ENCODE measurements at places on chromosomes 6 and 20.

DNA sequence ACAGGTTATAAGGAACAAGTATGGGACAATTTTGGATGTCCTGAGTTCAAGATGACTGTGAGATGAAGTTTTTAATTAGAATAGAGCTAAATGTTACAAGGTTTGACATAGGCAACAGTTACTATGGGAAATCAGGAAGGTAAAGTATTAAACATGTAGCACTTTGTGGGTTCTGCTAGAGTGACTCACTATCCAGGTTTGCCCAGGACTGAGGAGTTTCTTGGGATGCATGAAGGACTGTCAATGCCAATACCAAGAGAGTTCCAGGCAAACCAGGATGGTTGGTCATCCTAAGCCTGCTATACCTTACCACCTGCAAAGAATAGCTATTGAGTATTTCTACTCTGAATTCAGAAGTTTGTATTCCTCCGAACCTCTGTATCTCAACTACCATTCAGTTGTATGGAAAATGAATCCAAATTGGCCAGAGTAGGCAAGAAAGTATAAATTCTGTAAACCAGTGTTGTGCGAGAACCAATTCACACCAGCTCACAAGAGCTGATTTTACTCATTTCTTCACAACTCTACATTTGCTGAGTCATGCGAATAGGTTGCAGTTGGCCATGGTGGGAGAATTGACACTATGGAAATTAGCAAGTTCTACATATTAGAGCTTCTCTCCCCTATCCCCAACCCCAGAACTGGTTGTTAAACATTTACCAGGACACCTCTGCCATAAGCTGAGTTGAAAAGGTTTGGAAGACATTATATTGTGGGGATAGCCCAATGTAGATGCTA lies 449.5 kb downstream of the PLCB1 start:
- no peak for DNase-seq

DNA sequence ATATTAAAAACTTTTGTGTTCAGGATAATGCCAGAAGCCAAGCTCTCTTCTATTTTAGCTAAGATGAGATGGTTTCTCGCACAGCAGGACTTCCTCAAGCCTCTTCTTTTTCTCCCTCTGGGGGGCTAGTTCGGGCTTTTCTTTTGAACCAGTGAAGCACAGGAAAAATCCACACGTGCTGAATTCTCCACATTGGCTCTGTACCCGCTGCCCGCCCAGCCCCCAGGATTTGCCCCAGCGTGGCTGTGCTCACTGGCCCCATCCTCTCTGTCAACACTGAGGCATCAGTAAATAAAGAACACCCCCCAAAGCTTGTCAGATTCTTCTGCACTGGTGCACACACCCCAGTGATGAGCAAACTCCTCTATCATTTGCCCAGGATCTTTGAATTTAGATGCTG lies 232.8 kb downstream of the ZNF217 start:
- no peak for DNase-seq

- DNase-seq: no peak
Observed at GRCh38 chr6:52491203-52492069, 71.3 kb downstream of the EFHC1 start.

- DNase-seq: no peak
Observed at GRCh38 chr6:168278904-168279303, 40.7 kb downstream of the DACT2 start.

DNA sequence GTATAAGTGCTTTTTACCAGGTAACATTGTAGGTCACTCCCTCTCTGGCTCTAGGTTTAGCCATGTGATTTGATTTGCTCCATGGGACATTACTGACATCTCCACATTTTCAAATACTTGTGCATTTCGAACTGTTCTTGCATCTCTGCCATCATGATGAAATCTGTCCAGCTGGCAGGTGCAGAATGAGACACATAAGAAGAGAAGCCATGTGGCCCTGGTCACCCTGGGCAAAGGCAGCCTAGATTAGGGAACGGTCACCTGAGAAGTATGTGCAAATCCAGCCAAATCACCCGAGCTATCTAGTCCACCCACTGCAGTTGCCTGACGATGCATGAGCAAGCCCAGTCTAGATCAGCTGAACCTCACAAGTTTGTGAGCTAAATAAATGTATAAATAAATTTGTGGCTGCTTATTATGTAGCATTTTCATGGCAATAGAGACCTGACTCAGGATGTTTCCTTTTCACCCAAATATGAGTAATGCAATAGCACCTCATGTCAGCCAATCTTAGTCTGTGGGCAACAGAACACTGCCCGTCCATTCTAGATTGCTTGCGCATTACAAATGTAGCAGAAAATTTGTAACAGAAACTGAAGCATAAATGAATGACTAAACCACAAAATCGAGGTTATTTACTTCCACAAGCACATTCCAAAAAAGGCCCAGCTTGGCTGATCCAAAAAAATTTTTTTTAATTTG lies 115.2 kb downstream of the PAK5 start:
- DNase-seq: peak; percentile 82

- no peak for DNase-seq
Observed at GRCh38 chr20:49032455-49032854, 13.7 kb upstream of the CSE1L start.

GRCh38 chr20:55090286-55090685 lies 614.9 kb downstream of the DOK5 start:
- DNase-seq: no peak

DNA sequence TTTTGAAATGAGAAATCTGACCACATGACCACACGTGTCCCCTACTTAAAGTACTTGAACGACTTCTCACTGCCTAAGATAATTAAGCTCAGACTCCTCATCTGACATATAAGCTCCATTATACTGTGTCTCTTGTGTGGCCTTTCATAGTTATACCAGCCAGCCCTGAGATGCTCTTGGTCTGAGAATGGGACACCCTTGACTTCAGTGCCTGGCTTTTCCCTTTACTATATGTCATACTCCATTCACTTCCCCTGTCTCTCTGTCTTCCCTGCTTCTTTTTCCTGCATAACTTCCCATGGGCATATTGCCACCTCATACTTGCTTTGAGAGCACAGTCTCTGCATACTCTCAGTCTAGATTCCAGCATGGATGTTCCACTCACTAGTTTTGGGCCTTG lies 53.4 kb upstream of the TINAG start:
- DNase-seq: no peak

DNA sequence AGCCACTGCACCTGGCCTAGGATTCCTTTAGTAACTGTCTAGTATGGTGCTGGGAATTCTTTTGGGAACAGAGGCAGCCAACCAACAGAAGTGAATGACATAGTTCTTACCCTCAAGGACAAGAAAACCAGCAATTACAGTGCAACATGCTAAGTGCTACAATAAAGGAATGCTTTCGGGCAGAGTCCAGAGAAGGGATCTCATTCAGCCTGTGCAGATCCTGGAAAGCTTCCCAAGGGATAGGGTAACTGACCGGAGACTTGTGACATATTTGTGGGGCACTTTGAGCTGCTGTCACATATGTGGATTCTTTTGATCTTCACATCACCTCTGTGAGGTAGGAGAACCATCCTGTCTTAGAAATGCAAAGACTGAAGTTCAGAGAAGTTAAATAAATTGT lies 46.8 kb downstream of the C6orf15 start:
- DNase-seq: no peak

DNA sequence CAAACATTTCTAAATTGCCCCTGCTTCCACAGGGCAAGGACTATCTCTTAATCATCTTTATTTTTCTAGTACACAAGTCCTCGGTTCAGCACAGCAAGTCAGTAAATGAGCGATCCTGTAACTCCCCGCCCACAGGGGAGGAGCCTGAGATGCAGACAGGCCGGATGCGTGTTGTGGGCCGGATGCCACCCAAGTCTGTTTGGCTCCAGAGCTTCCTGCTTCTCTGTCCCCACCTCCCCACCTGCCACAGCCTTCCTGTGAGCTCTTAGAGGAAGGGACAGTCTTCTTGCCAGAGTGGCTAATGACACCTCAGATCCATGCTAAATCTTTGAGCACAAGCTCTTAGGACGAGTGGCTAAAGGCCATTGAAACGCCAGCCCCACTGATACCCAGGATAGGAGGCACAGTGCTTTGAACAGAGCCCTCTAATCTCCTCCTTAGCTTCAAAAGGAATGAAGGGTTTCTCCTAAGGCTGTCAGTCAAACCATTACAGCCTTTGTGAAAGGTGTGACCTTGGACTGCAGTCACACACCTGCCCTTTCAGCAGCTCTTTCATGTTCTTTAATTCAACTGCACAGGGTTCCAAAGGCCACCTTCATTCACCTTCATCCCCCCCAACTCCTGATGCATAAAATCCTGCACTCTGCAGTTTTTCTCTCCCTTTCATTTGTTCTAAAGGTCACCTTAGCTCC lies 264.3 kb downstream of the TFAP2C start:
- no peak for DNase-seq

DNA sequence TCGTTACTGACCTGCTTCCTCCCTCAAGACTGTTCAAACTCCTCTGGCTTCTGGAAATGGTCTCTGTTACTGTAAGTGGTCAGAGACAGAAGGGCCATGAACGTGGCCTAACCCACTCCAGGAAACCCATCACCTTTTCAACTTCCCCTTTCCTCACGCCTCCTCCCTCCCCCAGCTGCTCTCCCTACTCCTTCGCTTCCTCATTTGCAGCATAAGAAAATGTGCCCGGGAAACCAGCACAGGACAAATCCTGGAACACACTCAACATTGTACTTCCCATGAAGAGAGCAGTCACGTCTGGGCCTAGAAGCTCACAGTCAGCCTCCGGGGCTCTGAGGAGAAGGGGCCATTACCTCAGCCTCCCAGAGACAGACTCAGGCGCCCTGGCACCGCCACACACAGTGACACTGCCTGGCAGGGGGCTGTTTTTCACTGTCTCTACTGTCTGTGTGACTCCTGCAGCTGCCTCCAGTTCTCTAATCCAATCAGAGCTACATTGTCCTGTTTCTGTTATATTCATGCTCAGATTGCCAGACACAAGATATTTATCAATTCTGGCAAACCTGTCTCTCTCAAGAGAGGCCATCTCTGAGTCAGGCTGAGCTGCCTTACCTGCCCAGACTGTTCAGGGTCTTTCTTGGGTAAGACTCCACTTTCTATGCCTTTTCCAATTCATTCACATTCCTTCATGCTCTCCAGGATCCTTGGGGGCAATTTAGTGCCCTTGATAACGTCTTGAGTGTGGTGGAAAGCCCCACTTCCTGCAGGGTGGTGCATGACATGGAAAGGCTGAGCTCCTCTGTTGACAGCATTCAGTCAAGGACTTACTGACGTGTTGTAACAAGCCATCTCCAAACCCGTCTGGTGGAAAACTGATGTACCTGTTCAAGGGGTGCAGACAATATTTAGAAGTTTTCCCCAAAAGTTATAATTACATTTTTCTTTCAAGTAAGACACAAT lies 242.2 kb downstream of the HIVEP2 start:
- no peak for DNase-seq

GRCh38 chr6:89817481-89817880 lies 2.1 kb downstream of the MDN1 start:
- no peak for DNase-seq

DNA sequence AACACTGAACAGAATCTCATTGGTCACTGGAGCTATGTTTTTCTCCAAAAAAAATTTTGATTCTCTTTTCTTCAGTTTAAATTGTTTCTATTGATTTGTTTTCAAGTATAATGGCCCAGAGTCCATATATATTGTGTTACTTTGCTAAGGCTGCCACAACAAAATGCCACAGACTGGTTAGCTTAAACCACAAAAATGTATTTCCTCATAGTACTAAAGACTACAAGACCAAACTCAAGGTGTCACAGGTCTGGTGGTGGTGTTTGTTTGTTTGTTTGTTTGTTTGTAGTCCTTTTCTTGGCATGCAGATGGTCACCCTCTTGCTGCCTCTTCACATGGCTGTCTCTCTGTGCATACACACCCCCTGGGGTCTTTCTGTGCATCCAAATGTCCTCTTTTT lies 34.0 kb downstream of the BMP5 start:
- no peak for DNase-seq

DNA sequence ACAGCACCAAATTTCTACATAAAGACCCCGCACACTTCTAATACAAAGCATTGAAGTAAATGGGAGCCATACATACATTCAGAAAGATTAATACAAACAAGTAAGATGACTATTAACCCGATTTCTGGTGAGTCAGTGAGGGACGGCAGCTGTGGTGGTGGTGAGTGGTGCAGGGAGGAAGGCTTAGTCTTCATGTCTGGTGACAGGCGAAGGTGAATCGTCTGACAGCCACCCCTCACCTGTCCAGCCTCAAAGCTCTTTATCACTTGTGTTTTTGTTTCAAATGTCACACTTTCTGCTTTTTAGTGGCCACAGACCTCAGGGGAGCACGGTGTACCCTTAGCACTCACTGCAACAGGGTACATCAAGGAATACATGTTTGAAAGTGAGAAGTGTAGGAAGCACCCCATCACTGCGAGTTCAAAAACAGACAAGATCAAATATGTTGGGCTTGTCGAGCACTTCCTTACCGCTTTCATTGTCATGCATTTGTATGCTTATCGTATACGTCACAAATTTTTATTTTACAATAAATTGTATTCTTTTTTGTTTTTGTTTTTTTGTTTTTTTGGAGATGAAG lies 63.5 kb downstream of the IRF4 start:
- no peak for DNase-seq

- DNase-seq: no peak
Observed at GRCh38 chr6:35190306-35190705, 23.4 kb upstream of the SCUBE3 start.

GRCh38 chr20:11302436-11302835 lies 615.3 kb upstream of the BTBD3 start:
- DNase-seq: no peak

- no peak for DNase-seq
Observed at GRCh38 chr6:16769131-16769985, 8.1 kb upstream of the ATXN1 start.

DNA sequence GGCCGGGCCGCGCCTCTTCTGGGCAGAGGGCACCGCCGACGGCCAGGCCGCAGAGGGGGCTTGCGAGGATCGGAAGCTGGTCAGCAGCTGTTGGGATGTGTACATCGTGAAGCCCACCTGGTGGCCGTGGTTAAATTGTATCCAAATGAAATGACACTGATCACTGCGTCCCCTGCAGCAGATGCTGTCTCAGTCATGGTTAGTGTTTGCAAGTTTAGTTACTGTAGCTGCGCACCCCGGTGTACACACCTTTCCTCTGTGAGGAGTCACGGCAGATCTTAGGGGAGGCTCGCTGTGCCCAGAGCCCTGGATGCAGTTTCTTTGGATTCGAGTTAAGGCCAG lies 653 bp downstream of the NAA20 start:
- no peak for DNase-seq

DNA sequence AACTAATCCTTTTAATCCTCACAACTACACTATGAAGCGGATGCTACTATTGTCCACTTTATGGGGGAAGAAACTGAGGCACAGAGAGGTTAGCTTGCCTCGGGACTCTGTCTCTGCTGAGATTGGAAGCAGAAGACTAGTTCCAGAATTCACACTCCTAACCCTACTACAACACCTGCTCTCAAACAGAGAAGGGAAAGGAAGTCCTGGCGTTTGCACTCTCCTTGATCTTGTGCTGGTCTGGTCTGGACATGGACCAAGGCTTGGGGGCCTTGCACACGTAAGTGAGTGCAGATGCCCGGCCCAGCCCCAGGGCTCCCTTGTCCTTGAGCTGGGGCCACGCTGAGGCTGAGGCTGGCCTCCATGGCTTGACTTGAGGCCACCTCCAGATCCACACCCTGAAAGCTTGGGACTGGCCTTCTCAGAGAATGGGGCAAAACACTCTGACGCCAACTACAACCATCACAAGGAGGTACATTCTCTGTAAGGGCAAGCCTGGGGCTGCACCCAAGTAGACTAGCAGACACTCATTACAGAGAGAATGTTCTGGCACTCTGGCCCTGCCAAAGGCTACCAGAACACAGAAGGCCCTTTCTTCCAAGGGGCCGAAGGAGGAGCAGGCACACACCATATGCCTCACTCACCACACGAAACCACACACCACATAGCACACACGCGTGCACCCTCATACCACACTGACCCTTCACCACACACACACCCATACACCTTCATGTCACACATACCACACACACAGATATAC lies 33.3 kb upstream of the EZR start:
- no peak for DNase-seq

All from cerebellar nuclear complex (tissue), 1 donor.